ENCODE measurements at places on chromosomes 4 and X.

DNA sequence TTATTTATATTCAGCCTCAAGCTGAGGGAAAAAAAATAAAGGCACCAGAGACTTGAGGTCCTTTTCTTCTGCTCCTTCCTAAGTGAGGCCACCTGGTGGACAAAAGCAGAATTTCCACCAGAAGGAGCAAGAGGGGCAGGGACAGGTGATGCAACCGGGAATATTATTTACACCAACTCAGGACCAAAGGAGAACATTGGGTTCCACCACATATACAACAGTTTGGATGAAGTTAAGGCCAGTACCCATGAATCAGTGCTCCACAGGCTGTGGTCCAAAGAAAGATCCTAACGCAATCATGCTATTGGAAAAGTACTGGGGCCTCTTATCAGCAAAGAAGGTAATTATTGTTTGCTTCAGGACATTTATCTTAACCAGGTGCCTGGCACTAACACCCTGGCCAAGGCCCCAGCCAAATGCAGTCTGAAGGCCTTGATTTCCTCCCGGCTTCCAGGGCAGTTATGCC, 57.4 kb downstream of the TSC22D3 start:
- DNase-seq: peak; percentile 73

- DNase-seq: peak; percentile 2
Measured at GRCh38 chrX:78979789-78980464, 34.7 kb downstream of the P2RY10 start.

- no peak for DNase-seq
Measured at GRCh38 chr4:89108091-89108490, 3.2 kb upstream of the TIGD2 start.

DNA sequence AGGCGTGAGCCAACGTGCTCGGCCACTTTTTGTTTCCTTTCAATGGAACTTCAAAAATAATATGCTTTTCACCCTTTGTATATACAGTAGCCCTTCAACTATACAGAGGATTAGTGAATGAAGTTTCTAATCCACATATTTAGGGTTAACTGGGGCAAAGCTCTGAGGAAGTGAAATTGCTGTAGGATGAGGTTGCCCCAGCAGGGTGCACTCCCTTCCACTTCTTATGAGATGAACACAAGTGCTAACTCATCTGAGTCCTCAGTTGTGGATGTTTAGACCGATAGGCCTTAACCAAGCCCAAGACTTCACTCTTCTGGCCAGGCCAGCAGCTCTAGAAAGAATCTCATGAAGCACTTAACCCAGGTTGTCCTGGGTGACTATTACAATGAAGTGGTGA, 29.1 kb upstream of the CT55 start:
- DNase-seq: no peak

DNA sequence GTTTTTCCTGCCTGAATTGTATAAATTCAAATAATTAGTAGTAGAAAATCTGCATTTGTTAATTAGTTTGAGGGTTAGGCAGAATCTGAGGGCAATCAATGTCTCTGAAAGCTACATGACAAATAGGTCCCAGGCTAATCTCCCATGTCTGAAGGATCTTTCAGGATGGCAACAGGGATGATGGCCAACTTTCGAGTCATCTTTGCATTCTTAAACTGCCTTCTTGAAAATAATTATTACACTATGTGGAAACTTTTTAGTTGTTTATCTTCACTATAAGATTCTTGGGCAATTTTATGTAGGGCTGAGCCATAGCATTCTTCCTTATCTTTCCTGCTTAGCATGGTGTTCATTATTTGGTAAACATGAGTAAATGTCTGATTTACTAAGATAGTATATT, 490.3 kb upstream of the EPHA5 start:
- peak; percentile 27 for DNase-seq

- DNase-seq: peak; percentile 64
Measured at GRCh38 chrX:40773809-40774208, 38.5 kb upstream of the MED14 start.

- no peak for DNase-seq
Measured at GRCh38 chrX:134241960-134242619, 5.1 kb downstream of the CCDC160 start.

DNA sequence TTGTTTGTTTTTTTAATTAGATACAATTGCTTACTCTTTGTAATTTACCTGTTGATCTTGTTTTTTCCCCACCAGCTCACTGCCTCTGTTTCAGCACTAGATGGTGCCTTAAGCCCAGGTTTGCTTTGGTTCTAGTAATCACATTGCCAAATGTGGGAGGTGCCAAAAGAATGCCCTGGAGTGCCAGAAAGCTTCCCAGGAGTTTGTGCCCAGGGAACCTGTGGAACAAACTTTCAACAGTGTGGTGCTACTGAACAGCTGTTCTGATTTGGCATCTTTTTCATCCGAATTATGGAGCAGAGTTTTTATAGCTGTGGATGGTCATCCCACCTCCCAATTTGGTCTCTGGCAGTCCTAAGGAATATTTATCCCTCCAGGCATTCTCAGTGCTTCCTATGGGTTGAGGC, 1000.7 kb downstream of the STIM2 start:
- peak; percentile 75 for DNase-seq

- DNase-seq: no peak
Measured at GRCh38 chr4:81353861-81354260, 117.8 kb downstream of the RASGEF1B start.

- no peak for DNase-seq
Measured at GRCh38 chr4:40831146-40831907, 81.6 kb downstream of the NSUN7 start.

GRCh38 chr4:180134091-180134866, 2108.9 kb upstream of the TENM3 start:
- DNase-seq: no peak

GRCh38 chrX:109926743-109927662, 75.9 kb upstream of the TMEM164 start:
- no peak for DNase-seq

GRCh38 chrX:14029039-14029424, 660 bp downstream of the GEMIN8 start:
- no peak for DNase-seq

GRCh38 chr4:78362310-78362709, 189.3 kb upstream of the ANXA3 start:
- DNase-seq: no peak

- DNase-seq: peak; percentile 67
Measured at GRCh38 chr4:118287711-118288451, 64.9 kb downstream of the PRSS12 start.

DNA sequence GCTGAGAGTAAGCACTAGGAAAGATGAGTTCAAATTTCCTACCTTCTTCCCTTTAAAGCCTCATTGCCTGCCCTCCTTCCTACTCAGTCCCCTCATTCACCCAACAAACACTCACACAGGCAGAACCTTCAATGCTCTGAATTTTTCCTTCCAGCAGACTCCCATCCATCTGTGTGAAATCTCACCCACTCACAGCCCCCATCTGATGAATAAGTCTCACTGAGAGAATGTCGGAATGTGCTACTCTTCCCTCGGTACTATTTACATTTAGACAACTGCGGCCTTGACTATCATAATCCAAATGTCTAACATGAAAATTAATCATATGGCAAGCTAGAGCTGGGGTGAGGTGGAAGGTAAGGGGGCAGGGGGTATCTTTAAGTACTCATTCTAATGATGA, 19.4 kb downstream of the CLDN2 start:
- no peak for DNase-seq

DNA sequence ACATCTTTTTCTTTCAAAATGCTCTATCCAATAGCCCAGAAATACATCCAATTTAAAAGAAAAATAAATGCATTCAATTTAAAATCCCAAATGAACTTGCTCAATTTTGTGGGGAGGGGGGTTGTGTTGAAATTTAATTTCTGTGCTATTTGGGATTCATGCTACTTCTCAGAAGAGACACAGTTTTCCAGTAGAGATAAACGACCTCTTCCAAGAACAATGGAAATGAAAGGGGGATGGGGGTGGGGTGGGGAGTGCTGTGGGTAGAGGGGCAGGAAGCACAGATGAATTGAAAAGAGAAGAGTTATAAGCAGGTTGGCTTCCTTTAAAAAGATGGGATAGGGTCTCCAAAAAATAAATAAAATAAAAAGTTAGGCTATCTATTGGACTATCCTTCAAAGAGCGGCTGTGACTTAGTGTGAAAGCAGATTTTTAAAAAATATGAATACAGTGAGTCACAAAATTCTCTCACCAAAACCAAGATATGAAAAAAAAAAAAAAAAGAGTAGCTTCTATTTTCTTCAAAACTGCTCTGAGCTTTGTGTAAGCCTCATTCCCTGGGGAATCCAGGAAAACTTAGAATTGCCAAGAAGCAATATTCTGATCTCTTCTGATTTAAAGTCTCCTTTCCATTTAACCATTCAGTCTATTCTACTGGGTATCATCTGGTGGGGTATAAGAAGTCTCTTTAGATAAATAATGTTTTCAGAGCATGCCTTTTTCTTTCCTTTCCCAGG, 324.3 kb downstream of the PTTG2 start:
- no peak for DNase-seq

- DNase-seq: no peak
Measured at GRCh38 chrX:37872303-37872655, 24.9 kb upstream of the DYNLT3 start.

DNA sequence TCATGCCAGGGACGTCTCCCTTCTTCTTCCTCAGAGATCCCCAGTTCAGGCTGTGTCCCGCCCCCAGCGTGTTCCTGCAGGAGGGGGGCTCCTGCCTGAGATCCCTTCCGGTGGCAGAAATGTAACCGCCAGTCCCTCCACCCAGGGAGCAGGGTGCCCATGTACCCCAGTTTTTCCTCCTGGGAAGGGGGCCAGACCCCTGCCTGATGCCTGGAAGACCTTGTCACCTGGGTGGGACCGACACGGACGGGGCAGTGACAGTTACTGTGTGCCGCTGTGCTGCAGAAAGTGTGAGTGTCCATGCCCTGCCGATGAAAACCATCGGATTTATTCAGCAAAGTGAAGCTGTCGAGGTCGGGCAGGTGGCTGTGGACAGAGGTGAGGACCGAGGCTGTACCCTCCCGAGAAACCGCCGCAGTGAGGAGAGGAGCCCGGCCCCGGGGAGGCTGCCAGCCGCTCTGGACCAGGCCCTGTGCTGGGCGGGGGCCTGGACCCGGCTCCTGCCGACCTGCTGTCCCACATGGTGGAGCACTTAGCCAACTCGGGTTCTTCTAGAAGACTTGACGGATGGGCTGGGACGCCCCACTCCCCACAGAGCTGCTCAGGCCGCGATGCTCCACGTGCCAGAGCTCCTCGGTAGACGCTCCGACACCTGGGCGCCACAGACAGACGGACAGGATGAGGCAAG, 36.7 kb upstream of the HMX1 start:
- DNase-seq: no peak

DNA sequence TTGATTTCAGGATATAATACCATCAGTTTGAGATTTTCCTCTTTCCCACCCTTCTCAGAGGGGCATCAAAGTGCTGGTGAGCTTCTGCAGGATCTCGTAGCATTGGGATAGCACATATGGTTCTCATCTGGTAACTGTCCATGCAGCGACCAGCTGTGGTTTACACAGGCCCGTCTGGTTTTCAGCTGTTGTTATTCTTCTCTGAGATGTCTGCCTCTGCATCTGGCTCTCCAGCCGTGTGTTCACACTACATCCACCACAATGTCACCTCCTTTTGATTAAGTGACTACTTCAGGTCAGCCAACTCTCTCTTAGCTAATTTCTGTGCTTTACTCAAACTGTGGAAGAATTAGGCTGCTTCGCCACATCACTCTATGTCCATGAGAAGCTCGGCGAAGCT, 676.7 kb upstream of the TENM3 start:
- DNase-seq: peak; percentile 8

- no peak for DNase-seq
Measured at GRCh38 chrX:119684916-119685224, 8.1 kb downstream of the SEPTIN6 start.

- peak; percentile 47 for DNase-seq
Measured at GRCh38 chr4:113646442-113646822, 115.1 kb downstream of the CAMK2D start.

DNA sequence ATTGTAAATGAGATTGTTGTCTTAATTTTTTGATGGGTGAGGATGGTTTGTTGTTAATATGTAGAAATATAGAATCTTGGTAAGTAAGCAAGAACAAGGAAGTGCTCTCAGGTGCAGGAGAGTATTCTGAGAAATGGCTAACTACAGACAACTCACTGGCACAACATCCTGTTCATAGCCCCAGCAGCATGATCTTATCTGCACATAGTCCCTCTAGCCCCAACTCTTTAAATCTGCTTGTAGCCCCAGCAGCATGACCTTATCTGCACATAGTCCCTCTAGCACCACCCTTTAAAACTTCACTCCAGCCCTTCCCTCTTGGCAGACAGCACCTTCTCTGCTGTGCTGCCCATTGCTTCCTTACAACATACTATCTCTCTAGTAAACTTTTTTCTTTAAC, 1957.1 kb upstream of the ADGRL3 start:
- DNase-seq: no peak

DNA sequence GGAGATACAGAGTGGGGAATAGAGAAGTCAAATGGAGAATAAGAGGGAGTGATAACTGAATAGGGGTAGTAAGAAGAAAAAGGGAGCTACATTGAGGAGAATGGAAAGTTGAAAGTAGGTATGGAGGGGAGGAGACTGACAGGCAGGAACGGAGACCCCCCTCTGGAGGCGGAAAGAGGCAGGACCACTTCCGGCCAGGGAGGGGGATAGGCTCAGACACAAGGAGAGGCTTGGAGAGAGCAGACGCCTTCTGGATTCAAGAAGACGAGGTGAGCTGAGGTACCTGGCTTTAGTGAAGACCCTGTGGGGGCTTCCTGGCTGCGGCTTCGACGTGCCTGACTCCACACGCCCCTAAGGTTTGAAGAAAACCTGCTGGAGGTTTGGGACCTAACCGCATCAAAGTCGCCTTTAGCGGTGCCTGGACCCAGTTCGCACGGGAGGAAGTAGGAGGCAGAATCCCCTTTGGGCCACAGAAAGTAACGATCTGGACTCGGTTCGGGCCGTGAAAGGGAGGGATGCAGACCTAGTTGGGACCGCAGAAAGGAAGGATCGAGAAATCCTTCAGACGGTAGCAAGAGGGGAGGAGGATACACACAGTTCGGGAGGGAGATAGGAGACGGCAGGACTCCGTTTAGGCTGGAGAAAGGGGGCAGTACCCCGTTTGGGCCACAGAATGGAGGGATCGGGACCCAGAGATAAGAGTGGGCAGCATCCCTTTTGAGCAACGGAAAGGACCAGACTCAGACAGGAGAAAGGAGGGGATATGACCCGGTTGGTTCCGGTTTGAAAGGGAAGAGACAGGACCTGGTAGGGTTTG, at the start of gene TRO:
TSS of gene TRO (plus strand) at position 215 of the 817 bp plus-strand sequence. CDS start 1,423 bp downstream, outside the sequence.
- DNase-seq: peak; percentile 1

DNA sequence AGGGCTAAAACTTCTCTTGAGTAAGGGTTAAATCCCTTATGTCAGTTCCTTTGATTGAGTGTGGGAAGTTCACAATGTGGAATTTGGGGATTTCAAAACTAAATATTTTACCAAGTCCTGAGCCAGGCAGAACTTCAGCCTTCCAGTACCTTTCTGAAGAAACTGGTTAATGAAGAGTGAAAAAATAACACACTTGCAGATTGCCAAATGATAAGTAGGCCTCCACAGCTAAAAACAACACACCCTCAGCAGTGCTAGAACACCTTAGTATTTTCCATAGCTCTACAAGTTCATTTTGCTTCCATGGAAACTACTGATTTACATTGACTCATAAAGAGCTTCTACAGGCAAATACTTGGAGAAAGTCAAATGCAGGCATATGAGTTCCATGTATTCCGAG, 326.8 kb downstream of the ZNF674 start:
- no peak for DNase-seq

GRCh38 chr4:5471206-5471605, 237.2 kb downstream of the EVC2 start:
- no peak for DNase-seq

- DNase-seq: peak; percentile 52
Measured at GRCh38 chr4:38565271-38566199, 98.5 kb upstream of the KLF3 start.

- DNase-seq: no peak
Measured at GRCh38 chr4:153904011-153904410, 115.1 kb upstream of the SFRP2 start.

GRCh38 chrX:123961268-123962005, at the start of gene STAG2:
TSS of gene STAG2 (plus strand) at chrX:123961706. CDS start at chrX:124022628, 60,922 bp downstream.
- peak; percentile 89 for DNase-seq
